ENCODE measurements at places on chromosomes 3 and 15.

GRCh38 chr3:161977063-161977462, 480.5 kb downstream of the OTOL1 start:
- DNase-seq = peak; percentile 22

DNA sequence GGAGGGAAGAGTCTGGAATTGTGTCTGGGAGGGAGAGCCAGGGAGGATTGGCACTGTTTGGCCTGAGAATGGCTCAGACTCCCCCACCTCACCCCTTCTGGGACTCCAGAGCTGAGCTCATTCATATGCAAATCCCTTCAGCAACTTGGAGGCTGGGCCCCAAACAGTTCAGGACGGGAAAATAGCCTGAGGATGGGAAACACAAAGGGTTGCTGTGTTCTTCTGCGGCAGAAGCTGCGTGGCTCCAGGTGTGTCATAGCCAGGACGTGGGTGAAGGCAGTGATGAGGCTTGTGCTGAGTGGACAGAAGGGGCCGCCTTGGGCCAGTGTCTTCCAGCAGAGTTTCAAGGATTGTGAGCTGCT, 16.6 kb downstream of the MASP1 start:
- no peak for DNase-seq

GRCh38 chr3:182683453-182683852, 109.9 kb upstream of the ATP11B start:
- peak; percentile 64 for DNase-seq

GRCh38 chr3:69309814-69310213, 76.1 kb downstream of the FRMD4B start:
- no peak for DNase-seq

Data from hepatic stellate cell (primary cell).